Cardiac septum (tissue), 1 donor: ENCODE measurements at places on chromosomes 1 and 21. TPM values are rescaled to one million over a fixed set of nuclear protein-coding genes. Genes with fewer than 3 reads are reported as not detected.

The LCE1F gene
- total RNA-seq: not detected

- DNase-seq: no peak
Measured at GRCh38 chr1:11558276-11558675, 79.3 kb downstream of the DISP3 start.

DNA sequence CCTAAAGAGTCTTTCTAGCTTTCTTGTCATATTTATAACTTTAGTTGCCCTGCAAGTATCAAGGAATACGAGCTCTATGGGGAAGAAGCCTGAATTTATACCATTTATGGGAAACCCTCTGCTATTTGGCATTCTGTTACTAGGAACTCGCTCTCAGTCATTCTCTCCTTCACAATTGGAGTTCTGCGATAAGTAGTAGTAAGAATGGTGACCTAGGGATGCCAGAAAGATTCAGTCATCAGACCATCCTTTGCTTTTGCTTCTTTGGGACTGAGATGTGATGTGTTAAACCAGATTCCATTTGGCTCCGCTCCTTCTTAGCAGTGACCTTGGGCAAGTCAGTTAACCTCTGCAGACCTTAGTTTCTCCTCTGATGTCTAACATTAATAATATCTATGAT lies 256.5 kb downstream of the FGGY start:
- no peak for DNase-seq

DNA sequence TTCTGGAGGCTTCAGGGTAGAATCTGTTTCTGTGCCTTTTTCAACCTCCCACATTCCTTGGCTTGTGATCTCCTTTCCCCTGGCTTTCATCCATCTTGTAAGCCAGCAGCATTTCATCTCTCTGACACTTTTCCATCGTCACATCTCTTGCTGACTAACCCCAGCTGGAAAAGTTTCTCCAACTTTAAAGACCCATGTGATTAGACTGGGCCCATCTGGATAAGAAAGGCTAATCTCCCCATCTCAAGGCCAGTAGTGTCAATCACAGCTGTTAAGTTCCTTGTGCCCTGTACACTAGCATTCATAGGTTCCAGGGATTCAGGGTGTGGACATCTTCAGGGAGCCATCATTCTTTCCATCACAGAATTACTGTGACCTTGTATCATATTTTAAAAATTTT lies 452.1 kb downstream of the TTLL7 start:
- DNase-seq: no peak

DNA sequence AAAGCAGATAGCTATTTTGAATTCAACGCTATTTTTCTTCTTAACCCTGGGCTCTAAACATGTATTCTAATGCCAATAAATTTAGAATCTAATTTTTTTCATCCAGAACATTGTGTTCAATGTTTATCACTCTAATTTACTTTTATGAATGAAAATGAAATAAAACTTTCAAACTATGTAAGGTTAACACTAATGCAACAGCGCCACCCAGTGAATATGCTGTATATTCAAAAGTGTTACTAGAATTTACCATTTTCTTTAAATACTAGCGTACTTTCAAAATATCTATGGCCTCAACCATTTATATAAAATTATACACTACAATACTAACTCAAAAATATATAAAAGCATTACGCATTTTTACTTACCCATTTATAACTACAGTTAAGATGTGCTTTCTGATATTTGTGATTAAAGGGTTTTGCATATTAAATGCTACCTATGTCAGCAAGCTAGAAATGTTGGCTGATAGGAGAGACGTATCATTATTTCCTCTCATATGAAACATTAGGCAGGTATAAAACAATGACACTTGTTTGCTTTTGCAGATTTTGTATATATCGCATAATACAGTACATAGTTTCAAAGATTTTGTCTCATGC lies 5.9 kb upstream of the NUF2 start:
- DNase-seq: no peak

The LHX4 gene
- 0.03 TPM for total RNA-seq

DNA sequence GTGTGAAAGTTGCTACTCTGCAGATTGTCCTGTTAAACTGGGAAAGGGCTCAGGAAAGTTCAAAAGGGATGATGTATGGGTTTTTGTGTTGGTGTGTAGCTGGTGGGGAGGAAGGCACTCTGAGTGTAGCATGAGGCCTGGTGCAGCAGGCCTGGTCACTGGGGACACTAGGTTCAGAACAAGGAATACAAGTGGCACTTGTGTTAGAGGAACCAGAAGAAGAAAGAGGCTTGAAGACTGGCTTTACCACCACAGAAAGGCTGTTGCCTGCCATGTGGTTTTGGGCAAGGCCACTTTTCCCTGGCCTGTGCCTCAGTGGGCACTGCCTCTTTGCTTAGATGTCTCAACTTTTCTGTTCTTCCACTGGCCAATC lies 122.8 kb downstream of the NOS1AP start:
- DNase-seq: no peak

GRCh38 chr1:160129046-160129445 lies 13.5 kb downstream of the ATP1A2 start:
- peak; percentile 67 for DNase-seq

GRCh38 chr1:163999131-163999530 lies 559.9 kb upstream of the PBX1 start:
- DNase-seq: no peak

GRCh38 chr1:189866606-189867005 lies 611.1 kb downstream of the BRINP3 start:
- DNase-seq: no peak

DNA sequence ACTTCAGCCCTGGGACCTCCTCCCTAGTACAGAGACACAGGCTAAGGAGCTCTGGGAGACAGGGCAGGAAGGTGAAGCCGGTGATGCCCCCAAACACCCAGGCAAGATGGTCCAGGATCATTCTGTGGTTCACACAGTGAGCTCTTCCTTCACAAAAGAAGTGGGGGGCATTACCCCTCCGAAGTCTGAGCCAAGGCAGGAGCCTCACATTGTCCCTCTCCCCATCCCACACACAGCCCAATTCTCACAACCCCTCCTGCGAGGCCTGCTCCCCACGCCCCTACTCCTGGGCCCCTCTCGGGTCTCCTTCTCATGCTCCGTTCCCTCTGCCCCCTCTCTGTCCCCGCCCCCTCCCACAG lies 10.7 kb downstream of the MEF2D start:
- DNase-seq: no peak

- DNase-seq: no peak
Measured at GRCh38 chr1:167165948-167166689, 54.6 kb upstream of the POU2F1 start.

DNA sequence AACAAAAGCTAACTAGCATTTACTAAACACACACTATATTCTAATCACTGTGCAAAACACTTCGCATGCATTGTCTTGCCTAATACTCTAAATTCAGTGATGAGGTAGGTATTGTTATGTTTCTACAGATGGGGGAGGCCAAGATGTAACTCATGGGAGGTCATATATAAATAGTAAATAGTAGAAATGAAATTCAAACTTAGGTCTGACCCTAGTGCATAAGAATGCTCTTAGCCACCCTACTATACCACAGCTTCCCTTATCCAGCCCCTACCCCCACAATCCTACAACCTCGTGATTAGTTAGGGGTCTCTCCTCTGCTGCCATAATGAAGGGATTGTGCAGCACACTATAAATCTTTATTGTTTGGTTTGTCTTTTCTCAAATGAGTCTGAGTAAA lies 3.3 kb downstream of the PFDN2 start:
- DNase-seq: no peak

DNA sequence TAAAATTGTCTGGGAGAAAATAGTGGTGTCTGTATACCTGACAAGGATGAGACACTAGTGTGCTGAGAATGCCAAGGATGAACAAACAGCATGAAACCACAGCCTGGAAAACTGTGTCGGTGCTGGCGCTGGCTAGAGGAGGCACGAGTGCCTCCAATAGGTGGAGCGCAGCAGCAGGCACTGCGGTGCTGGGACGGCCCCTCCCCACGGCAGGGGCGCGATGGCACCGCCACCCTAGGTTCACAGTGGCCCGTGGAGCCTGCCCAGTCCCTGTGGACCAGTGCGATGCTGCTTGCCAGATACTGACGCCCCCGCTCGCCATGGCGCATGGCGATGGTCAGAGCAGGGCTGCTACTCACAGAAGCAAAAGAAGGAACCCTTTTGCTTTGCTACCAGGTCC lies 6.8 kb downstream of the CFAP410 start:
- no peak for DNase-seq

GRCh38 chr1:96923753-96924152 lies 202.2 kb downstream of the PTBP2 start:
- DNase-seq: no peak

GRCh38 chr1:245133995-245134715 lies 20.6 kb upstream of the KIF26B start:
- DNase-seq: peak; percentile 80

DNA sequence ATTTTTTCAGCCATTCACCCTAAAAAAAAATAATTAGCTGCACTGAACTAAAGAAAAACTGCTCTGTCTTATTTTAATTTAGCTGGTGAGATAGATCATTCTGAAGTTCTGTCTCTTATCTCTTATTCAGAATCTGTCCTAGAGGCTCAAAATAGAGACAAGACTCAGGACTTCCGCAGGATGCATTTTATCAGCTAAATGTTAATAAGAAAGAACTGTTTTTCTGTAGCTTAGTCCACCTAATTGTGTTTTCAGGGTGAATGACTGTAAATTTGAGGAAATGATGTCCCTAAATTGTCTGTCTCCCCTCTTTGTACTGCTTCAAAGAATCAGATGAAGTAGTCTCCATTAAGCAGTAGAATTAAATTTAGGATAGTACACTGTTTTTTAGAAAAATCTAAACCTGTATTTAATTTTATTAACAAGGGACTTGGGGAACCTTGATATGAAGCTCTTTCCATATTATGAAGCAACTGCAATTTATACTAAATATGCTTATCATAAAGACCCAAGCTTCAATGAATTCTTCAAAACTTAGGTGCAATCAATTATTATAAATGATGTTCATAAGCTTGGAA lies 671.9 kb downstream of the RWDD3 start:
- DNase-seq: no peak

GRCh38 chr1:62809788-62810187 lies 25.9 kb downstream of the ATG4C start:
- DNase-seq: no peak

- peak; percentile 66 for DNase-seq
Measured at GRCh38 chr1:228000836-228001563, 5.8 kb upstream of the WNT3A start.

GRCh38 chr1:246794828-246795671 lies 70.8 kb downstream of the SCCPDH start:
- peak; percentile 73 for DNase-seq

The ANKRD34A gene
- 2.9 TPM for total RNA-seq

- DNase-seq: no peak
Measured at GRCh38 chr1:85027242-85027983, 20.9 kb downstream of the MCOLN3 start.

DNA sequence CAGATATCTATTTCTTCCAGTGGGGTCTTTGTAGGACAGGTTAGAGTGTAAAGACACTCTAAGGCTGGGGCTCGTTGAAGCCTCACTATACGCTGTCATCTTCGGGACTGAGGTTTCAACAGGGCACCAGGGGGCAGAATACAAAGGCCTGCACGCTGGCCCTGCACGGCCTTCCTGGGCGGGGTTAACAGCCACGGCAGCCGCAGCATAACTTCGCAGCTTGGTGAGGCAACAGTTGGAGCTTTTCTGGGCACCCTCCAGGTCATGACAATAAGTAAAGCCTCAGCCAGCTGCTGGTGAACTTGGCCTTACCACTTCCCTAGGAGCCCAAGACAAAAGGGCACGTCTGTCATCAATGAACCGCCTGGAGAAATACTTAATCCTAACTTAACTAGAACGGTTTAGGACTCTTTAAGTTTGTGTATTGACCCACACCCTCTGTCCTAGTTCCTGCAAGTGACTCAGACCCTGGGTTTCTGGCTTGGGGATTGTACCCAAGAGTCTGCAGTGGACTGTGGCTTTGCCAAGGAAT lies 2.3 kb upstream of the RUNX1 start:
- DNase-seq: peak; percentile 93
